ELR (cell line): ENCODE measurements at places on chromosomes 7 and 10.

DNA sequence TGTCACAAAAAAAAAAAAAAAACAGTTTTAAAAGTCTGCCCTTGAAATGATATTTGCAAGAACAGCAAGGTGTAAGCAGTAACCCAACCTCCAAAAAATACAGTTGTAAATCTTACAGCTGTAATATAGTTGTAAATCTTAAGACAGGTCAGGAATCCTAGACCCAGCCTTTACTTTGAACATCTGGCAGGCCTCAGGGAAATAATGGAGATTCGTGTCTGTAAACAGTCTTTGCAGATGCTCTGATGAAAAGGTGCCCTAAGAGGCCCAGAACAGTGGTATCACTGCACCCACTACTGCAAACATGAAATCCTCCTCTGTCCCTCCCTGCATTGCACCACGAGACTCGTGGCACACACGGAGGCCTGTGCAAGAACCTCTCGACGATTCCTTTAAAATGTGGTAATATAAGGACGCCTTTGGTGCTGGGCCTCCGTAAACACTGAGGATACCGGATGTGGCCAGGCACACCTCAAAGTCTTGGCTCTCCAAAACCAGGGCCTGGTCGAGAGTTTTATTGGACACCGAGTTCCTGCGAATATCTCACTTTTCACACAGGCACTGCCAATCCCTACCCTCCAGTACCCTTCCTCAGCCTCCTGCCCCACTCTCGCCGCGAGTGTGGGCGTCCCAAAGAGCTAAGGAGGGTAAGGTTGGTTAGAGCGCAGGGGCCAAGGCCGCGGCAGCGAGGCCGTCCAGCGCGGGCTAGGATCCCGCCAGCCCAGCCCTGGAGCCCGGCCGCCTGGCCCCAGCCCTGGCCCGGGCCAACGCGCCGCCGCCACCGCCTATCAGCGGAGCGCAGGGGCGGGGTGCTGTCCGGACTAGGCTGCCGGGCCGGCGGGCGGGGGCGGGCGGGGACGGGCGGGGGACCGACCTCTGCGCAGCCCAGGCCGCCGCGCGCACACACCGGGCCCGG is at the start of gene REEP3:
Gene REEP3, plus strand, starts transcription at position 902 of the 916 bp plus-strand sequence. CDS start 145 bp downstream, outside the sequence.
- peak; percentile 78 for DNase-seq

DNA sequence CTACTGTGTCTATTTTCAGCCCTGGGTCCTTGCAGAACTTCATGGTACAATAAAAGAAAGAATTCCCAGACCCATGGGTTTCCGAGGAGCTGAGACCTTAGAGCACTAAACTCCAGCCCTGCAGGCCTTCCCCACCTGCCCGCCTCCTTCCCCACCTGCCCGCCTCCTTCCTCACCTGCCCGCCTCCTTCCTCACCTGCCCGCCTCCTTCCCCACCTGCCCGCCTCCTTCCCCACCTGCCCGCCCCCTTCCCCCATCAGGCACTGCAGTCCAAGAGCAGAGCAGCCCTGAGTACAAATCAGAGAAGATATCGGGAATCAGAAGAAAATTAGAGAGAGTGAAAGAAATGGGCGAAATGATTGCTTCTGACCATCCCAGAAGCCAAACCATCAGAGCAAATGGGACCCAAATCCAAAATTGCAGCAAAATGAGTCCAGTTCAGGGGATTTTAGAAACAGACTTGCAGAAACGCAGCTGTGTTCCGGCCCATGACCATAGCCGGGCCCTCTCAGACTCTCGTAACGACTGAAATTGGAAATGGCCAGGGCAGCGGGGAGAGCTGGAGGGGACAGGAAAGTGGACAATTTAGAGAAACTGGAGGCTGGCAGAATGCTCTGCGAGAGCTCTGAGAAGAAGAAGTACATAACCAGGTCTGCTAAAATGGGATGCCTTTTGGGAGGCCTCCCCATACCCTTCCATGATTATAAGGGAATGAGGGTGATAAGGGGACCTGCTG is 568.4 kb downstream of the TCERG1L start:
- no peak for DNase-seq

- DNase-seq = peak; percentile 88
These were observed 48.3 kb upstream of the PITRM1 start for GRCh38 chr10:3220853-3221252.

DNA sequence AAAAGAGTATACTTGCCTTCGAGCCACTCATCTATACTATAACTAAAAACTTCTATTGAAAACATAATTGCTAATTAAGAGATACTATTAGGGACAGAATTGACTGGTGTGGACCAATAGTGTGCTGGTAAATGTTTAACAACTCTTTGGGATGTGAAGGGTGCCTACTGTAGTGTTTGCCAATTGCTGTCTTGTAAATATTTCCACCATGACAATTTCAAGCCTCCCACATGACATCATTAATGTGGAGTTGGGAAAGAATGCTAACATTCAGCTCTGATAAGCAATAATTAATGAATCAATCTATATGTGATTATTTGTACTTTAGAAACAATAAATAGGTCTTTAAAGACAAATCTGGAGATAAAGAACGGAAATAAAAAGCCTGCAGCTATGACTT is 136.8 kb downstream of the DGKB start:
- DNase-seq = no peak

- no peak for DNase-seq
These were observed 36.3 kb downstream of the SMNDC1 start for GRCh38 chr10:110268442-110268841.

GRCh38 chr7:15686295-15686956 is at the start of gene MEOX2:
MEOX2 (minus strand) TSS chr7:15686683; CDS start chr7:15686402, 281 bp downstream.
- DNase-seq = peak; percentile 69

DNA sequence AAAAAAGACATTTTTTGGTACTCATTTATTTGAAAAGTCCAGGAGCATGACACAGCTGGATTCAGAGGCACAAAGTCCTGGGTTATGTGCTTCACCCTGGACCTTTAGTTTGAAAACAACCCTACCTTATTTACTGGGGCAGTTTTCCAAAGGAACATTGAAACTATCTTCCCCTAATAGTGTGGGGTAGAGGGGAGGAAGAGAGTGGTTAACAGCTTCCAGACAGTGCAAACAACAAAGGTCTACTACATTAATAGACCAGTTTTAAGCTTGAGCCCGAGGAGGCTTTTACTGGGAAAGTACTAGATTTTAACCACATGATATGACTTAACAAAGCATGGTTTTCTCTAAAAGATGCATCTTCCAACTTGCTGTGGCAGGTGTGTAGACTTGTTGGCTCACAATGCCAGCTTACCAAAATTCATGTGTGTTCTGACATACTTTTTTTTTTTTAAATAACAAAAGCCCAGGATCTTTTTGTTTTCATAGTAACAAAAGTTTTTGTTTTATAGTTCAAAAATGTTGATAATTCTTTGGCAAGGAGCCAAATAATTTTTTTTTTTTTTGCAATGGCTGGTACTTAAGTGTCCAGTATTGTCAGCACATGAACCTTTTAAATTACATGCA is 1.8 kb downstream of the GSTO1 start:
- DNase-seq = peak; percentile 39

GRCh38 chr7:24936121-24936824 is 43.7 kb downstream of the OSBPL3 start:
- peak; percentile 47 for DNase-seq

- no peak for DNase-seq
These were observed 5.9 kb downstream of the ADK start for GRCh38 chr10:74156919-74157289.

- DNase-seq = no peak
These were observed 23.2 kb upstream of the SMURF1 start for GRCh38 chr7:99167072-99167471.

GRCh38 chr7:96685755-96686154 is 23.9 kb downstream of the SEM1 start:
- no peak for DNase-seq

DNA sequence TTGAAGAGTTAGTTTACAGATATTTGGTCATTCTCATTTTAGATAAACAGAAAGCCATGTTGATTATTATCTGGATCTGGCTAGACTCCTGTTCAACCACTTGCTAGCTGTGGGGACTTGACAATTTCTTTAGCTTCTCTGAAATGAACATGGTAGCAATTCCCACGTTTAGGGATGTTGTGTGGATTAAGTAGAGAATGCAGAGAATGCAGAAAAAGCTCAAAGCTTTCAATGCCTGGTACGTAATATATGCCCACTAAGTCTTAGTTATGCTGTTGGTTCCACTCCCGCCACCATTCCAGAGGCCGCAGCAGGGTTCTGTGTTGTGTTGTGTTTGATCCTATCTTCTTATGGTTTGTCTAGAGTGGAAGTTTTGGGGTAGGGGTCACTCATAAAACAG is 39.2 kb upstream of the RPA3 start:
- no peak for DNase-seq

GRCh38 chr10:95560278-95561176 is 644 bp downstream of the SORBS1 start:
- peak; percentile 23 for DNase-seq

GRCh38 chr7:17907014-17907413 is 33.3 kb downstream of the SNX13 start:
- DNase-seq = peak; percentile 47

DNA sequence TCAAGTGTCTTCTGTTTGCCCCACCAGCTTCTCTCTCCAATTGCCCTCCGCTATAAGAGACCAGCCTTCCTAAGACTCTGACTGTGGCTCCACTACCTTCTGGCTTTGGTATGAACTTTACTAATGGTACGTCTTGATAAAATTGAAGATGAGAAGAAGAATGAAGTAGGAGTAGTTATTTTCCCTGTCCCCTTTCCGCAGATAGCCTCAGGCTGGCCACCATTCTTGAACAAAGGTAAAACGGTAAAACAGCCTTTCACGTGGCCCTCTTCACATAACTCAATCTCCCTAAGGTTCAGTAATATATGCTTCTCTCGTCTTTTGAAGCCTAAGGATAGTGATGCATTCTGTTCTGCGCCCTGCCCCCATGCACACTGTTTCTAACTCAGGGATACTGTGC is 9.9 kb upstream of the ITGB8 start:
- no peak for DNase-seq

- no peak for DNase-seq
These were observed 31.0 kb downstream of the CUX1 start for GRCh38 chr7:101848208-101848951.

DNA sequence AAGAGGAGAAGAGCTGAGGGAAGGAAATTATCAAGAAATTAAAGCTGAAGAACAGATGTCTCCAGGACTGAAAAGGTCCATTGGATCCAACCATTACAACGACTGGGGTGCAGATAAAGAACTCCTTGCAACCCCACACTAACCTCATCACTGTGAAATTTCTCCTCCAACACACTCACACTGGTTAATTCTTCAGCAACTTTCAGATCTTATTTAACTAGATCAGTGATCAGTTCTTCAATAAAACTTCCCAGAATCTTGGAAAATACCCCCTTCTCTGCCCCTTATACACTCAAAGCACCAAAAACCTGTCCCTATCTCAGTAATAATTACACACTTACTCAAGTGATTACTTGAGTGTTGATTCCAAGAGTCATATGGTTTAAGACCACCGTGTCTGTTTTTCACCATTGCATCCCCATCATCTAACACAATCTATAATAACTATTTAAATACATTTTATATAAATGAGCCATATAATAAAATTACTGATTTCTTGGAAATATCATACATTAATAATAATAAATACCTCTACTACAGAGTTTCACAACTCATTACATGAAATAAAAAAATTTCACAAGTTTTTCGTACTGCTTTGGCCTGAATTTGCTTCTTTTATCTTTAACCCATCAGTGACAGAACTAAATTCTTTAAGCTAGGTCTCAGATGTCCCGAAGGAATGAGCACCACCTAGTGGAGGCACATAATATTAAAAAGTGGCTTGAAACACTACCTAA is 123.7 kb downstream of the MPP7 start:
- peak; percentile 81 for DNase-seq

- DNase-seq = no peak
These were observed 160.9 kb downstream of the PLXDC2 start for GRCh38 chr10:19977097-19977521.

DNA sequence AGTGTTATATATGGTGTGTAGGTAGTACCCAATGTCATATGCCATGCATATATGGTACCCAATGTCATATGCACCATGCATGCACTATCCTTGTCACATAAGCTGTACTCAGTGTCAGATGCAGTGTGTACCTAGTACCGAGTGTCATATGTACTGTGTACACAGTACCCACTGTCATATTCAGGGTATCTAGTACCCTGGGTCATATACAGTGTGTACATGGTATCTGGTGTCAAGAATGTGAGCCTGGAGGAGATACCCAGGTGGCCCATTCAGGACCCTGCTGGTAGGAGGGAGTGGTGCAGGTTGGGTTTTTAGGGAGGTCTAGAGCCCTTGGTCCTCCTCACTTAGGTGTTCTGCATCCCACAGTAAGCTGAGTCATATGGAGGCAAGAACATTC is 1.8 kb downstream of the ZMYND11 start:
- DNase-seq = peak; percentile 67

DNA sequence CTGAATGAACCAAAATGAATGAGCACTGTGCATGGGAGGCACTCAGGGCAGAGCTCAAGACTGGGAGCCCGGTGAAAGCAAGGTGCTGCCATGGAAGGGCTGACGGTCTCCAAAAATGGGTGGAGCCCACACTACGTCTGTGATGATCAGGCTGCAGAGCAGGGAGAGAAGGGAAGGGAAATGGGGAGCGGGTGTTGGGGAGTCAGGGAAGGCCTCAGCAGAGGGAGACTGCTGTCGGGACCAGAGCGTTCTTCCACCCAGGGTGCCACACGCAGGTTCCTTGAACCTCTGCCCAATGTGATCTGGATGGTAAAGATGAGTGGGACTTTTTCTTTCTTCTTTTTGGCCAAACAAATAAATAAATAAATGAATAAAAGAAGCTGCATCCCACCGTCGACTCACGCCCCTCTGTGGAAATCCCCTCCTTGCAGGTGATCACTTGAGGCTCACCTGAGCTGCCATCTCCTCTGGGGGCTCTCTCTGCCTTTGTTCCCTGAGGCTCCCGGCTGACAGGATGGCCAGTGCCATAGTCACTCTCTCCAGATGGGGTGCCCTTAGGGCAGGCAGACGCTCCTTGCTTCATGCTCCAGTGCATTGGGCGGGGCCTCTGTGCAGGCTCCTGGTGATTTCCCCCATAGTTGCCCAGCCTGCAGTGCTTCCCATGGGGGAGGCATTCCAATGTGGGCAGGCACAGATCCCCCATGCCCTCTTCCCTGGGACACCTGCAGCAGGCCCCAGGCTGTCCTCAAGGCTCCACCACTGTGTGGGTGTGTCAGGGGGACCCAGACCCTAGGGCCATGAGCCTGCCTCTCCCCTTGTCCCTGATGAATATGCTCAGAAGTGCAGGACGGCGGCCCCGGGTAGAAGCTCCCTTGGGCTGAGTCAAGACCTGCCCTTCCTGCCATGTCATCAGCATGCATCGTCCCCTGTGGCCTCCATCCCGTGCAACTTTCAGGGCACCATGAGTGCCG is 131.8 kb downstream of the PTPN20 start:
- DNase-seq = no peak

- DNase-seq = peak; percentile 70
These were observed 585 bp upstream of the POP7 start for GRCh38 chr7:100705320-100705752.

- no peak for DNase-seq
These were observed 171.5 kb downstream of the DIP2C start for GRCh38 chr10:517872-518475.
